ENCODE measurements at places on chromosomes 7 and 10.

DNA sequence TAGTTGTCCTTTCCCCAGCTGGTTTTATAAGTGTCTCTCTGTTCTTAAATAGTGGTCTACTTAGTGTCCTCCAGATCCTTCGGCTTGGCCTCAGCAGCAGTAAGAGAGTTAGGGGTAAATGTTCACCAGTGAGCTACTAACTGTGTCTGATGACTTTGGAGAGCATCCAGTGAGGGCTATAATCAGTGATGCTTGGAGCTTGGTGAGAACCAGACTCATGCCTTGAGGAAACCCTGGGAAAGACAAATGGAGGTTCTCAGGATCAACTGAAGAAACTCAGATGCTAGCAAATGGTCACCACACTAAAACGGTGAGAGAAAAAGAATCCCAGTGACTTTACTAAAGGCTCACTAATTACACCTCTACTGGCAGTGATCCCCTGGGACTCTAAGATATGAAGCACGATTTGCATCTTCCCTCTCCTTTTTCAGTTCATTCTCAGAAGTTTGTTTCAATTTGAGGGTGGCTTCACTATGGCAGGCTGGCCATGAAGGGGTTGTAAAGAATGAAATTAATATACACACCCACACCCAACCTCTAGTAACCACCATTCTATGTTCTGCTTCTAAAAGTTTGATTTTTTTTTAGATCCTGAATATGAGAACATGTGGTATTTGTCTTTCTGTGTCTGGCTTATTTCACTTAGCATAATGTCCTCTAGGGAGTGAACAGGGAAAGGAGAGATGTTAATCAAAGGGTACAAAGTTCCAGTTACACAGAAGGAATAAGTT is 177.9 kb downstream of the PDE1C start:
- DNase-seq, result no peak

GRCh38 chr7:102146122-102146521 is 140.5 kb upstream of the SH2B2 start:
- no peak for DNase-seq

- DNase-seq, result no peak
These were observed 23.9 kb downstream of the SLC25A40 start for GRCh38 chr7:87852306-87852705.

GRCh38 chr7:696812-697551 is 29.5 kb upstream of the DNAAF5 start:
- no peak for DNase-seq

DNA sequence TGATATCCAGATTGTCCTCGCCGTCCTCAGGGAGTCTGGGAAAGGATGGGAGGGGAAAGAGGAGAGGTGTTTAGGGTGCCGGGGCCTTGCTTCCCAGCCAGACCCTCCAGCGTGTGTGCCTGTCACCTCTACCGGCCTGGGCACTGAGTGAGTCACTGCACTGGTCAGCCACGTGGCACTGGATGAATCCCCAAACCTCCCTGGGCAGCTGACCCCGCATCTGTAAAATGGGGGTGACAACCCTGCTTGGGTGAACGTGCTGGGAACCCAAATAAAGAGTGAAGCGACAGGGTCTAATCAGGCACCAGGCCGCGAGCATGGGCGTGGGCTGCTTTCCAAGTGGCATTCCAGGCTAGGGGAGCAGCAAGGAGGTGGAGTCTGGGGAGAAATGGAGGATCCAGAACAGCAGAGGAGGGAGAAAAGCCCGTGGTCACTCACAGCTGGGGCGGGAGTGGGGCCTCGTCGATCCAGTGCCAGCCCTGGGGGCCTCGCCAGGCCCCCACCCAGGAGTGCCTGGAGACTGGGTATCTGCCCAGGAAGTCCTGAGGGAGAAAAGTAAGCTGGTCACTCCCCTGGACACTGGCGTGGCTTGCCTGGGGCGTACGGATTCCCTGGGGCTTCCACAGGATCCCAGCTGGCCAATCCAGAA is 29.7 kb downstream of the KLRG2 start:
- no peak for DNase-seq

DNA sequence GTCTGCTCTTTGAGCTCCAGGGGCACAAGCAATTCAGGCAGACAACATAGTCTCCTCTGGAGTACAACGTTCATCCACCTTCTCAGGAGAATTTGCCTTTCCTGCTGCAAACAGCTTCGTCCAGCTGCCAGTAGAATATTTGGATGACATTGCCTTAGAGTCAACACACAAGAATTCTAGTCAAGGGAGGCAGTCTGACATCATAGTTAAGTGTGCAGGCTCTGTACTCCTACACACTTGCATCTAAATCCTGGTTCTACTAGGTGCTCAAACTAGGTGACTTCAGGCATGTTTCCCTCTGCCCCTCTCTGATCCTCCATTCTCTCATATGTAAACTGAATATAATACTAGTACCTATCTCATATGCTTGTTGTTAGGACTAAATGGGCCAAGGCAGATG is 314.8 kb downstream of the HPSE2 start:
- DNase-seq, result no peak
